ENCODE measurements at places on chromosomes 11 and 22.

- no peak for DNase-seq
Measured at GRCh38 chr11:60905551-60906113, 753 bp downstream of the PRPF19 start.

- no peak for DNase-seq
Measured at GRCh38 chr11:134942681-134943080, 530.6 kb upstream of the B3GAT1 start.

DNA sequence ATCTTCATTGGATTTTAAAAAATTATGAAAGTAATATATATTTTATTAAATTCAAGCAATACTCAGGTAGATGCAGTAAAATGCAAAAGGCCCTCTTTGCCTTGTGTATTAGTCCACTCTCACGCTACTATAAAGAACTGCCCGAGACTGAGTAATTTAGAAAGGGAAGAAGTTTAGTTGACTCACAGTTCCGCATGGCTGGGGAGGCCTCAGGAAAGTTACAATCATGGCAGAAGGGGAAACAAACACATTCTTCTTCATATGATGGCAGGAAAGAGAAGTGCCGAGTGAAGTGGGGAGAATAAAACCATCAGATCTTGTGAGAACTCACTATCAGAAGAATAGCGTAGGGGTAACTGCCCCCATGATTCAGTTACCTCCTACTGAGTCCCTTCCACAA is 130.8 kb downstream of the HIPK3 start:
- no peak for DNase-seq

DNA sequence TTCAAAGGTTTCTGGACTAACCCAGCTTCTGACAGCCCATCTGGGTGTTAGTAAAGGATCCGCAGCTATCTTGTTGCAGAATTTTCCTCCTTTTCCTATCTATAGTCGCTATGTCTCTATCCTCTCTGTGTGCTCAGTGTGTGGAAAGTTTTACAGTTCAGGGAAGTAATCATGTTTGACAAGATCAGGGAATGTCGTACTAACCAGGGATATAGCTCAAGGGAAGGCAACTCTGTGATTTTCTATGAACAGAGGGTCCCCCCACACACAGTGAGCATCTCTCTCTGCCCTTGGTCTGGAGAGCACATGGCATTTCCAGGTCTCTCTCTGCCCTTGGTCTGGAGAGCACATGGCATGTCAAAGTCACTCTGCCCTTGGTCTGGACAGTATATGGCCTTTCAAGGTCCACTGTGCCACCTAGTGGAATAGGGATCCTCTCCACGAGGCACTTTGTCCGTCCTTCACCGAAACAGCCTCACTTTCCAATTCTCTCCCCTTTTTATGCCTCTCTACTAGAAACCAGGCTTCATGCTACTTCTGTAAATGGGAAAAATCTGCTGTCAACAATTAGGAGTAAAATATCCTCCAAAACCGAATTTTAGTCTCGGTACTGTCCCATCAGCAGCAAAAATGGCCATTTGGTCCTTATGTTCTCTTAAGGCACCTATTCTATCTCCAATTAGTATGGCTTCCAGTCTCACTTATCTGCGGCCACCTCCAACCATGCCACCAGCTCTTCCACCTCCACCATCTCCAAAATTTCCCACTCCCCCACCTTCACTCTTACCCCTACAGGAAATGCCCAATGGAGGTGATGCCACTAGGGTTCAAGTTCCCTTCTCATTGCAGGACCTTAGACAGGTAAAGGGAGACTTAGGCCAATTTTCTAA is 88.7 kb downstream of the IGLL5 start:
- DNase-seq = no peak

DNA sequence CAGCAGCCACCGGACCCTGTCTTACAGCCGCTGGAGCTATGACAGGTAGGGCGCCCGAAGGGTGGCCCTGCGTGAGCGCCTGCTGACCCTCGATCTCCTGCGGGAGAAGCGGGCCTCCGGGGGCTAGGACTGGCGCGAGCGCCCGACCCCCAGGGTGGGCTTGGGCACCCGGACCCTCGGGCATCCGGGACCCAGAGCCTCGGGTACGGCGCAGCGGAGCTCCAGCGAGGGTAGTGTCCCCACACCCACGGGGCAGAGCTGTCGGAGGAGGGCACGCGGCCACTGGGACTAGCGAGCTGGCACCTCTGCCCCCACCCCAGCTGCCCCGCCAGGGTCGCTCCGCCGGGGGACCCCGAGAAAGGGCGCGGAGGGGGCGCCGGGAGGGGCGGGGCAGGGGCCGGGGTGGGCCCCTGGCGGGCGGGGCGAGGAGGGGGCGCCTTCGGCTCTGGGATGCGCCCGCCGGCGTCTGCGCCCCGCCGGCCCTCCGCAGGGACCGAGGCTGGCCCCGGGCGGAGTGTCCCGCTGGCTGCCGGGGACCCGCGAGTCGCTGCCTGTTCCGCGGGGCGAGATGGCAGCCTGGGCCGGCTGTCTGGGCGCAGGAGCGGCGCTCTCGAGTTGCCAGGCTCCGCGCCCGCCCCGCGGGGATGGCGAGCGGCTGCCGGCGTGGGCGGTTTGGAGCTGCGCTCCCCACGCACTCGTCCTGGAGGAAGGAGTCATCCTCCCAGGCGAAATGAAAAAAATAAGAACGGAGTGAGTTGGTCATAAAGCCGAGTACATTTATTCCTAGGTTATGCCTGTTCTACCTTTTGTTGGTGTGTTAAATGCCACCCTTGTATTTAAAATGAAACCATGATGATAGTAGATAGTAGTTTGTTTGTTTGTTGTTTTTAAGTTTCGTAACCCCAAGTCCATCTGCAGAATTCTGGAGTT is 32.4 kb downstream of the EIF3F start:
- DNase-seq = peak; percentile 76

GRCh38 chr11:70247710-70248072 is 22.8 kb upstream of the PPFIA1 start:
- DNase-seq = peak; percentile 8

- DNase-seq = no peak
Measured at GRCh38 chr11:122038543-122038942, 77.5 kb downstream of the BLID start.

GRCh38 chr11:126588630-126589491 is 233.4 kb downstream of the ST3GAL4 start:
- DNase-seq = no peak

- no peak for DNase-seq
Measured at GRCh38 chr11:6567371-6567745, 36.1 kb downstream of the RRP8 start.

DNA sequence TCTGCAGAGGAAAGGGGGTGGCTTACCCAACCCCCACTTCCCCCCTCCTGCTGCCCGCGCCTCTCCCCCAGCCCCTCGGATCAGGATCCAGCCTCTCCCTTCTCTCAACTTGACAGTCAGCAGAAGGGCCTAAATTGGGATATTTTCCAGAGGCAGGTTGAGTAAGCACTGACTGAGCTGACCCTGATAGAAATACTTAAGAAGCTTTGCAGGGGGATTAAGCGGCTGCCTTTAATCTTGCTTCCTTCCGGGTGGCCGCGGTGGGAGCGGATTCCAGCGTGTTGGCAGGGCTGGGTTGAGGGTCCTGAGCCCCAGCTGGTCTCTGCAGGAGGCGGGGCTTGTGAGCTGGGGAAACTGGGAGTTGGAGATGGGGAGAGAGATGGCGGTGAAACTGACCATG is 445.2 kb downstream of the NTM start:
- peak; percentile 73 for DNase-seq

DNA sequence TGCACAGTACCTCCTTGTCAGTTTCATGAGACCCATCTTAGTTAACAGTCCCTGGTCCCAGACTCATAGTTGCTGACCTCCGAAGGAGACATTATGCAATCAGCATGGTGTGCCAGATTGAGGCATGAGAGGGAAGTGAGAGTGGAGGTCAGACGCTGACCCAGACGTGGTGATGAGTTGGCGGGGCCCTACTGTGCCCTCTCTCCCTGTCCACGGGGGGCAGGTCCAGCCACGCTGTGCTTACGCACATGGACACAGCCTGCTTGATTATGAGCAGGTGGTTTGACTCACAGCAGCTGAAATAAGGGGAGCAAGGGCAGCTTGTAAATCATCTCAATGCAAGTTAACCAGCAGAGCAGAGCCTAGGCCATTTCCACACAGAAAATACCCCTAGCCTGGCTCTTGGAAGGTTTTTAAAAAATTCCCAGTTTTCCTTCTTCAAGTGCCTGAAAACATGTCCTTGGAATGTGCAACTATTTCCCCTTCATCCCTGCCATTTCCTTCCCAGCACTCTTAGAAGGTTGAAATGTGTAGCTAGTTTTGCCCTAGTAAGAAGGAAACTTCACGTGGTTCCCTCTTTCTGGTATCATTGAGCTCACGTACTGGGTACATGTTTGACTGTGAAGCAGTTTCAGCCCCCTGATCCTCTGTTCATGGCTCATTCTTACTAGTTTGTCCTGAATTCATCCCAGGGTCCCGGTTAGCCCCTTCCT is 122.6 kb upstream of the SORL1-AS1 start:
- DNase-seq = no peak

GRCh38 chr22:38132794-38133193 is 22.3 kb upstream of the BAIAP2L2 start:
- no peak for DNase-seq

- peak; percentile 78 for DNase-seq
Measured at GRCh38 chr11:8006349-8006977, 19.3 kb downstream of the EIF3F start.

- no peak for DNase-seq
Measured at GRCh38 chr11:24593332-24593731, 96.5 kb downstream of the LUZP2 start.

GRCh38 chr11:46249938-46250744 is 27.3 kb upstream of the CREB3L1 start:
- DNase-seq = no peak

DNA sequence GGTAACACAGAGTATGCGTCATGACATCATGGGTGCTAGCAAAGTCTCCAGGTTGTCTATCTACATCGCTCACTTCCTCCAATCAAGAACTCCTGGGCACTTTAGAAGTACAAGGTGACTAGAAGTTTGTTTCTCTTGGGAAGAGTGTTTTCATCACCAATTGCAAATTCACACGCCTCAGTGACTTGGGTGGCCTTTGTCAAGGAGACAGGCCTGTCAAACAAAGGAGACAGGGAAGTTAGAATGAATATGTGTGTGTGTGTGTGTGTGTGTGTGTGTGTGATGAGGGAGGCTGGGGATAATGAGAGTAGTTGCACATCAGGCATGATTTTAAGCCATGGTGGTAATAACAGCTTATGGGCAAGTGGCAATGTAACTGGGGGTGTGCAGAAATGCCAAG is 953.2 kb downstream of the OPCML start:
- DNase-seq = no peak

GRCh38 chr11:114782650-114783310 is 104.5 kb downstream of the NXPE2 start:
- DNase-seq = no peak

Measured in D341Med (cell line).